ENCODE measurements at places on chromosomes 2 and 18. TPM values are rescaled to one million over a fixed set of nuclear protein-coding genes. Genes with fewer than 3 reads are reported as not detected.

- DNase-seq = no peak
Measured at GRCh38 chr18:54358495-54359040, 862 bp downstream of the C18orf54 start.

- DNase-seq = no peak
Measured at GRCh38 chr2:105840933-105841332, 96.2 kb downstream of the NCK2 start.

- DNase-seq = no peak
Measured at GRCh38 chr2:70708376-70709199, 59.4 kb downstream of the ADD2 start.

GRCh38 chr2:135620198-135620597, 88.9 kb downstream of the R3HDM1 start:
- DNase-seq = no peak

GRCh38 chr2:43224131-43224570, 2.3 kb downstream of the ZFP36L2 start:
- peak; percentile 90 for DNase-seq

GRCh38 chr18:26090130-26091046, at the start of gene SS18:
Gene SS18 (minus strand): TSS chr18:26090613. CDS start chr18:26090569, 44 bp downstream.
- DNase-seq = peak; percentile 98

- no peak for DNase-seq
Measured at GRCh38 chr2:167144179-167144898, 256.1 kb downstream of the XIRP2 start.

DNA sequence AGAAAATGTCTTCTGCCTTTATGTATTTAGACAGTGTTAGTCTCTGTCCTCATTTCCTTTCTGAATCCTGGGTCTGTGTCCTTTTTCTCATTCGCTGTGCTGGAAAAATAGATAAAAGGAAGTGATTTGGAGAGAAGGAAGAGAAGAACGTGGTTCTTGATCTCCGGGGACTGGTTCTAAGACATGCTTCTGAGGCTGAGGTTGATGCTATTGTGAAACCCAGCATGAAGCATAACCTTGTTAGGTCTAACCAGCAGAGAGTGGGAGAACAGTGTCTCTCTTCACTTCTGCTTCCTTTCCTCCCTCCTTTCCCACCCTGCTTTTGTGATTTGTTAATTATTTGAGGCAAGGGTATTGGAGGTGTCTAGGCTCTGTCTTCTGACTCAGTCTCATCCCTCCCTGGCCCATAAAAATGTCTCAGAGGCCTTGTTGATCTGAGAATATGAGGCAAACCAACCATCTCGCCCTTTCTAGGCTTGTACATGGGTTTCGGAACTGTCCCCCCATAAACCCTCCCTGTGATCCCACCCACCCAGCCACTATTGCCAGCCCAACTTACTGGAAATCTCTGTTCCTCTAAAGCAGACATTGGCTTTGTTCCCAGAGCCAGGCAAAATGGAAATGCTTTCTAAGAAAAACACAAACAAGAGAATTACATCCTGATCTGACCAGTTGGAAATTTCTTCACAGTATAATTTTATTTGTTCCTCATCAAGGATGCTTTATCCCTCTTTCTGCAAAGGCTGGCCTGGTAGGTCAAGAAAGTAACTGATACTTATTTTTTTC, 360.6 kb upstream of the TNP1 start:
- no peak for DNase-seq

GRCh38 chr2:39306626-39307025, 62.9 kb upstream of the CDKL4 start:
- no peak for DNase-seq

- no peak for DNase-seq
Measured at GRCh38 chr2:206361407-206362045, 81.8 kb upstream of the ADAM23 start.

DNA sequence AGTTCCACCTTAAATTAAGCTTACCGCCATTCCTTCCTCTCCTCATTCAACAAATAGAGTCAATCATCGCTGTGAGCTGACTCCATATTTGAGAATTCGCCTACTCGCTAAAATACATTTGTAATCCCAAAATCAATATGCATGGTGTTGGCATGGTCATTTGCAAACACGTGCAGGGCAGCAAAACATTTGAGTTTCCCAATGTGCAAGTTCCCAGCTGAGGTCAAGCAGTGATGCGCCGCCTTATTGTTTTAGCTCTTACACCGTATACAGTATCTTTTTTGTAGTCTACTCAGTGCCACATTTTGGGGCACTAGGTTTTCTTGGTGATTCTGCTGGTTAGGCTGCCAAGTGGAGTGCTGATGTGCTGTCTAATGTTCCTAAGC, 73.3 kb upstream of the MGAT4A start:
- DNase-seq = no peak

DNA sequence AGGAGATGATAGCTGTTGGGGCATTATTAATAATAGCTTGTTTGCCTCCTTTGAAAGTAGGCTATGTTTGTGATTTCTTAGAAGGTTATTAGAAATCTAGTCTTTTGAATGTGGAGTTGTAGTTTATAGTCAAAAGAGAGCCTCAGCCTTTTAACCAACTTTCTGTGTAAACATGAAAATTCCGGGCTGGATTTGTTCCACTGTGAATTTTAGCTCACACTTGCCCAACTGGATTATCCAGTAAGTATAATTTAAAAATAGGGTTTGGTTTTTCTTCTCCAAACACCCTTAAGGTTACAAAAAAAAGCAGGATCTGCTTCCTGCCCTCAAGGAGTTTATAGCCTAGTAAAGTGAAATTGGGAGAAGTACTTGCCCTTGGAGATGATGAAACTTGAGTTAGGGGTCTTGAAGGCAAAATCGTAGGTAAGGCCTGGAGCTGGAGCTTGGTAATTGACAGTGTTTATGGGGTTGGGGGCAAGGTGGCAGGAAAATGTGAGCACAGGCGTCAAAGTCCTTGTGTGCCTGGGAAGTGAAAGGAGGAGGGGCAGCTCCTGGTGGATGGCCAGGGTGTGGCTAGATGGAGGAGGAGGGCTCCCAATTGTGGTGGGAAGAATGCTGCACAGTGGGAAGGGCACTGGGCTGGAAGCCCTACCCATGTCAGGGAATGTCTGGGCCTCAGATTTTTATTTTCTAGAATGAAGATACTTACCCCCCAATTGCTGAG, 21.3 kb downstream of the ITGA6 start:
- no peak for DNase-seq

DNA sequence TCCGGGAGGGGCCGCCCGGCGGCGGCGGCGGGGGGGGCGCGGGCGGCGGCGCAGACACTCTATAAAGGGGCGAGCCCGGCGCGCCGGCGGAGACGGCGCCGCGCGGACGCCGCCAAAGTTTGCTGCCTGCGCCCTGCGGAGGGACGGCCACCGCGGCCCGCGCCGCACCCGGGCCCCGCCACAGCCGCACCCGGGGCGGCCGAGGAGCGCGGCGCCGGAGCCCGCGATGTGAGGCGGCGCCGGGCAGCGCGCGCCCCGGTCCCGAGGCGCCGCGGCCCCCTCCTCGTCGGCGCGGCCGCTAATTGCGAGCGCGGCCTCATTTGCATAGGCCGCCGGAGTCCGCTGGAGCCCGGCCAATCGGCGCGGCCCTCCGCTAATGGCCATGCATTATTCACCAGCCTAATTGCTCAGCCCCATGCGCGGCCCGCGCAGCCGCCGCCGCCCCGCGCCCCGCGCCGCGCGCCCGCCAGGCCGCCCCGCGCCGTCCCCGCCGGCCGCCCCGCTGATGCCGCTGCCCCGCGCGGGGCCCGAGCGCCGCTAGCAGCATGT, at the start of gene SALL3:
Gene SALL3 (plus strand): TSS at position 89 of the 549 bp plus-strand sequence. CDS start 457 bp downstream, at position 546.
- DNase-seq = no peak

Gene CNTNAP5
- not detected for total RNA-seq

Gene CGREF1
- total RNA-seq = 8.1 TPM

Gene PROM2
- 2.8 TPM for total RNA-seq

Gene CCDC68
- total RNA-seq = 4.4 TPM

Gene EFR3B
- 1.3 TPM for total RNA-seq

Gene ATG16L1
- 30.1 TPM for total RNA-seq

Gene HIBCH
- 50.1 TPM for total RNA-seq

Data from aorta (tissue), 5 donors.